Stimulated activated CD4-positive, alpha-beta T cell treated with anti-CD3 and anti-CD28 coated beads, Interleukin-15, amount 100 ng/mL, for 1 hour (primary cell): ENCODE measurements at places on chromosomes 2 and 18.

- DNase-seq, result no peak
These were observed 4.7 kb upstream of the KCNK3 start for GRCh38 chr2:26687801-26688200.

DNA sequence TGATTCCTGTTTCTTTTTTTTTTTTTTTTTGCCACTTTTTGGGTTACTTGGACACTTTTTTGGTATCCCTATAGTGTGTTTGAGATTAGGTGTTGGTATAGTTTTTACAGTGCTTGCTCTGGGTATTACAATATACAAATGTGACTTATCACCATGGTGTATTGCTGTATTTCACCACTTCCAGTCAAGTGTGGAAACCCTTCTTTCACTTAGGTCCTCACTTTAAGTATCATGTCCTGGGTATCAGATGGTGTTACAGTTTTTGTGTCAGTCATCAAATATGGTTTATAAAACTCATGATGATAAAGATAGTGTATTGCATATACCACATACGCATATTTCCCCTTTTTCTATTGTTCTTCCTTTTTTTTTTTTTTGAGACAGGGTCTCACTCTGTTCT, 1.8 kb downstream of the ATP9B start:
- no peak for DNase-seq

DNA sequence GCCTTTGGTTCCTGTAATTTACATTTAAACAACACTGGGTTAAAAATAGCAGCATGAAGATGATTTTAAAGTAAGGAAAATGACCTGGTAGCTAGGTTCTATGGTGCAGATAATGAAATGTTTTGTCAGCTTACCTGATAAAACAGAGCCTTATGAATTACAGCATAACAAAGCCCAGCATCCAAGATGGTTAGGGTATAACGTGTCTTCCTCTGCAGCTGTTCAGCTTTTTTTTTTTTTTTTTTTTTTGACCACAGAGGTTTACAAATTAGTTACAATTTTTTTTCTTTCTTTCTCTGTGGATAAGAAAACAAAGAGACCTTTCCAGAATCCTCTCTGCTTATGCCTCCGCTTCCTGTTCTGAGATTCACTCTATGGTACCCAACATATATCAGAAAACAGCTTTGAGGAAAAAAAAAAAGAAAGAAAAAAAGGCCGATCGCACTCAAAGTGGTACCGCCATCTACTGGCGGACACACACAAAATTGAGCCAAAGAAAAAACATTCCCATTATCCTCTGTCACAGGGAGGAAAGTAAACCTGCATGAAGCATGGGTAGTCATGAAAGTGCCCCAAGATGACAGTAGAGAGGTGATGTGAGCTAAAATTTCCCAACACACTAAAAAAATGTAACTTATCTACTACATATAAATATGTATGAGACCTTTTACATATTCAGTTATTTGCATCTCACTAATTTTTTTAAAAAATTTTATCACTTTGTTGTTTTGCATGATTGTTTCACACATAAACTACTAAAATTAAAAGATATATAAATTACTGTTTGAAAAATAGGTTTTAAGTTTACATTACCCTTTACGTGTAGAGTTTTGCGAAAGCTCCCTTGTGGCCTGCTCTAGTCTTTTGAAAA, at the start of gene SCN3A:
TSS of gene SCN3A (minus strand) at position 362 of the 871 bp plus-strand sequence. CDS start 27,656 bp downstream, outside the sequence.
- DNase-seq, result no peak

DNA sequence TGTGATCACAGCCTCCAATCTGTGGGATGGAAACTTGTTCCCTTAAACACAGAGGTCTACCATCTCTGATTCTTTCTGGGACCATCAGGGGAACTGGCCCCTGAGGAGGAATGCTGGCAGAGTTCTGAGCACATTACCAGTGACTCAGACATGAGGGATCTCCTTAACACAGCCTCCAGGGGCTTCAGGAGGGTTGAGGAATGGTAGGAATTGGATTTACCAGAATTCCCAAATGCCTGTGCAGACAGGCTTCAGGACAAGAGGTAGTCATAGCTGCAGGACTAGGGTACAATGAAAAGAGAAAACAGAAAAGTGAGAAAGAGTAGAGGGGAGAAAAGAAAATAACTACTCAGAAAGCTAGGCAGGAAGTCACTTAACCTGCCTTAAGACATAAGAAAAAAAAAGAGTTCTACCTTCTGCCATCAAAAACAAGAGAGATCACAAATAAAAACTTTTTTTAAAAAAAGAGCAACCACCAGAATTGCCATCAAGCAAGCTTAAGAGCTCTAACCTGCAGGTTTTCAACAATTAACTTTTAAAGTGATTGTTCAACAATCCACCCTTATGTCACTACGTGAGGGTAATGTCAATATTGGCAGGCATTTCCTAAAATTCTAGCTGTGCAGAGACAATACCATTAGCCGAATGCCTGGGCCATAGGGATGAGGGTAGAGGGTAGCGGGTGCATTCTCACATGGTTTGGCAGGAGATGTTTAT, 524.4 kb downstream of the BCL11A start:
- DNase-seq, result no peak

GRCh38 chr2:84894131-84894586, 11.3 kb upstream of the TMSB10 start:
- DNase-seq, result no peak

- no peak for DNase-seq
These were observed 187.2 kb upstream of the FANCL start for GRCh38 chr2:58428096-58429013.

DNA sequence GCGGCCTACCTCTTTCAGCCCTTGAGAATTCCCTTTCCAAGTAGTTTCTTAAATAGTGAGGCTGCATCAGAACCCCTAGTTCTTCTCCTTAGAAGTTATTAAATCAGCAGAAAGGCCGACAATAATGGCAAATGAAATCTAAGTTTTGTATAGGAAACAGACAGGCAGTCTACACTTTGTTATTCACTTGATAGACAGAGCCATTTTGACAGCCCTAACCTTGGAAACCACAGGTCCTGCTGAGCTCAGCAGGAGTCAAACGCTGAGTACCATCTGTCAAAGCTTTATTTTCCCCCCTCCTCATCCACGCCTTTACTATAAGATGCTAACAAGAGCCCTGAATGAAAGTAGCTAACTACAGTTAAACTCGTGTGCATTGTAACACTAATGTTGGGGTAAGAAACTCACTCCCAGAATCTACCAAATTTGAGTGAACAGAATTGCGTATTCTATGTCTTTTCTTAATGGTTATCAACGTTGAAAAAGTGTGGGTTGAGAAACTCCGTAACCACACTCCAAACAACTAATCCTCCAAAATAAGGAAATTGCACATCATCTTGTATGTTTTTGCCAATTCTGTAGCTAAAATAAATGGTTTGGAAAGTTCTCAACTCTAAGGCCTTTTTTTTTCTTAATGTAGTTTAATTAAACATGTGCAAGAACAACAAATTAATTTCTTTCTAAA, 90.6 kb upstream of the EFEMP1 start:
- no peak for DNase-seq

DNA sequence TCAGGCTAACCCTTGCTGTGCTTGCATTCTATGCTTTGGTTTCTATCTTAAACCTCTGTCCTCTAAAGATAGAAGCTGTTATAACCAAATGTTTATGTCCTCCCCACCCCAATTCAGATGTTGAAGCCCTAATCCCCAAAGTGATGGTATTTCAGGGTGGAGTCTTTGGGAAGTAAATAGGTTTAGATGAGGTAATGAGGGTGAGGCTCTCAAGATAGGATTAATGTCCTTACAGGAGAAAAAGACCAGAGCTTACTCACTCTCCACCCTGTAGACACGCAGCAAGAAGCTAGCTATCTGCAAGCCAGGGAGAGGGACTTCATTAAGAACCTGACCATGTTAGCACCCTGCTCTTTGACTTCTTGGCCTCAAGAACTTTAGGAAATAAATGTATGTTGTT, 362.5 kb downstream of the ERBB4 start:
- DNase-seq, result no peak

GRCh38 chr2:125701070-125701469, 954.9 kb upstream of the GYPC start:
- no peak for DNase-seq

DNA sequence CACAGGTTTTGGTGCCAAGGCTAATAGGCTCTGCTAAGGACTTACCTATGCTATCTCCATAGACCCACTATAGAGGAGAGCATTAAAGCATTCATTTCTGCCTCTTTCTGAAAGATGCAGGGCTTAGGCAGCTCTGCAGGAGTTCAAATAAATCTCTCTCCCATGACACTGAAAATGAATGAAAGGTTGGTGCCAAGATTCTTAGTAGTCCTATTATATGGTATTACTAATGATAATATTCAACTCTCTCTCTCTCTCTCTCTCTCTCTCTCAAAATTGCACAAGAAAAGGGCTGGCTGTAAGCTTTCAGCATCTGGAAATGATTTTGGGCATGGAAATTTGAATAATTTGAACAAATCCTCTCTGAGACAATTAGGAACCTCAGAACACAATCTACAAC, 433.7 kb downstream of the MBD2 start:
- no peak for DNase-seq

DNA sequence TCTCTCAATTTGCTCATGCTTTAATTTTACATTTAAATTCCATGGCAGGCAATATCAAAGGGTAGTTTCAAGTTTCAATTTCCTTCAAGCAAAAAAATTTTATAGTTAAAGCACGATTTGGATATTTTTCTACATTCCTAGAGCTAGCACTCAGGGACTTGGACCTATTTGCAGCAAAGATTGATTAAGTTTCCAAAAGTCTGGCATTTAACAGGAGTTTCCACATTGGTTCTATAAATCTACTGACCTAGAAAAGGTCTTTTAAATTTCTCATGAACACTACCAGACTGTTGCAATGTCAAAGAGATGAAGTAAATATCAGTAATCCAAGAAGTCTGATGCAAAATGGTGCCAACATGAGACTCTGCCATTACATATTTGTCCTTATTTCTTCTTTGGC, 253.7 kb upstream of the LINC00305 start:
- no peak for DNase-seq

DNA sequence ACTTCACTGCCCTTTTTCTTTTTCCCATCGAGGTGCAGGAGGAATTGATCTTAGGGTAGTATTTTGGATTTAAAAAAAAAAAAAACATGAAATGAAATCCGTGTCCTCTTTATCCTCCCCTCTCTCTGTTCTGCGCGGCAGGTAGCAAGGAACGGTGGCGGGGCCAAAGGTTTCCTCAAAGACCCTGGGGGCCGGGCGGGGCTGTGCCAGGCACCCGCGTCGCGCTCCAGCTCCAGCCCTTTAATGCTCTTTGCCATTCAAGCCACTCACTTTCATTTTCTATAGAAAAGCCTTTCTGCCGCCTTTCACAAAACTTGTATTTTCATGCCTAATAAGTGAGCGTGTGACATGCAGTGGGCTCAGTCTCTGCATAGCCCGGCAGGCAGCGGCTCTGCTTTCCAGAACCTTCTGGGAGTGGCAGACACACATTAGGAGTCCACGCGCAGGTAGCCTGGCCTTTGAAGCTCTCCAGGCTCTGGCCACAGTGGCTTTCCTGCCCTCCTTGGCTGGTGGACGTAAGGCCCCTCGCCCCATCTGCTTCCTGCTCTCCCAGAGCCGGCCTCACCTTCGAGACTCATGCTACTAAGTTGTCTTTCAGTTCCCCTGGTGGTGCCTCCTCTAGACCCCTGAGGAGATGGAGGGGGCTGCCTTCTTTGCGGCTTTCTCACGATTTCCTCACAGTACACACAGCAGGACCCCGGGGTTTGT, 41.7 kb downstream of the AGAP1 start:
- DNase-seq, result no peak

DNA sequence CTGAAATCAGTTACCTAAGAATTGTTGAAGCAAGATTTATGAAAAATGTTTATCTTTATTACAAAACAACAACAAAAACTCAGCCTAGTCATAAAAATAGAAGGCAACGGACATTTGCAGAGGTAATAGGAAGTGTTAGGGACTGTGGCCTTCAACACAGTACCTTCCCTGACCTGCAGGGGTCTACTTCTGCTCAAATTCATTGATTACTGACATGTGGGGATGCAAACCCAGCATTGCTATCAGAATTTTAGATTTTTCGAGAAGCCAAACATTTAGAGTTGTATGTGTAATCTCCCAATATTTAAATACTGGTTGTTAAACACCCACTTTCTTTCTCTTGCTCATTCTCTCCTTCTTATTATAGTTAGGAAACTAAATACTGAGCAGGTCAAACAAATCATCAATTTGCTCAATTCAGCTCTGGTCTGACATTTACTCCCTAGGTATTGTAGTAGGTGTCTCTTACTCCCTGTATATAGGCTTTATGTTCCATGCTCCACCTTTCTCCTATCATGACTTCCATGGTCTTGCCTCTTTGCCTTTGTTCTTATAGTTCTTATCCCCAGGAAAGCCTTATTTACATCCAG, 198.5 kb downstream of the UBE2E3 start:
- DNase-seq, result no peak

DNA sequence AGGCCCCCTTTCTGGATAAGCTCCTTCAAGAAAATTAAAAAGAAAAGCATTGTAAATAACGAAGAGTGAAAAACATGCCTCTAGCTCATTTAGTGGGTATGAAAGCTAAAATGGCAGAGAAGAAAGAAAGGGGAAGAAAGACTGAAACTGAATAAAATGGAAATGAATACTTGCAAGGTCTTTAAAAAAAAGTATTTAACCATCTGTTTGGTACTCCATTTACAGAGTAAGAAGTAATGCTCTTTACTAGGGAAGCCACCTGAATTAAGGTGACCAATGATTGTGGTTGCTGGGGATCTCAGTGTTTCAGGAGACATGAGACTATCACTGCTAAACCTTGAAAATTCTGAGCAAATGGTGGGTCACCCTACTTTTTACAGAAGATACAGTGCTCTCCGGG, 17.7 kb upstream of the ARL5A start:
- DNase-seq, result no peak

DNA sequence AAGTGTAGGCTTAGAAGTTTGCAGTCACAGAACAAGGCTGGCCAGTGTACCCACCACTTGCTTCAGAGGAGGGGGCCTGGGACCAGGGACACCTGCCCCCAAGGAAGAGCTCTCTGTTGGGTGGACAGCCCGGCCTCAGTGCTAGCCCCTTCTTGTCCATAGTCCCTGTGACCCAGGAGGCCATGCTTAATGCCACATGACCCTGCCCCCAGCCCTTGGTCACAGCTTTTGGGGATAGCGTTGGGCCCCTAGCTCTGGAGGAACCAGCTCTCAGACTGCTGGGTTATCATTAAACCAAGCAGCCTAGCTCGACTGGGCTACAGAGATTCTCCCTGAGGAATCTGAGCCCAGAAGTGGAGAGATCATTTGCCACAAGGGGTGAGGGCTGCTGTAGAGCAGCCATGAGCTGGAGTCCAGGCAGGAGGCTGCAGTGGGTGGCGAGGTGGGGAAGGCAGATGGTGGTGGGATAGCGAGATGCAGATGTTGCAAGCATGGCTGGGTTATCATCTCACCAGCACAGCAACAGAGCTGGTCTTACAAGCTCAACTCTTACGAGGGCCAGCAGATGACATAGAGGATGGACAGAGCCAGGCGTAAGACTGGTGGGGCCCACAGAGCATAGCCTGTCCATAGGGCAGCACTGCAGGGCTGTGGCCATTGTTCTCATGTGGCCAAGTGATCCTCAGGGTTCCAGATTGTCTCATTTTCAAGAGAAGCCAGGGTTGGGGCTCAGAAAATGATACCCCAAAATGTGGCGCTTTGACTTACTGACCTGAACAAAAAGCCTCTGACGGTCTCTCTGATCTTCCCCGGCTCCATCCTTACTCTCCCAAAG, 7.2 kb upstream of the TMEM37 start:
- no peak for DNase-seq

GRCh38 chr2:69643602-69644505, at the start of gene AAK1:
Gene AAK1 (minus strand): TSS chr2:69643739. CDS start chr2:69643040, 699 bp downstream.
- DNase-seq, result peak; percentile 60

- DNase-seq, result no peak
These were observed 13.3 kb downstream of the ANKRD44 start for GRCh38 chr2:197297266-197297665.
